ENCODE measurements at places on chromosomes 1 and 21.

DNA sequence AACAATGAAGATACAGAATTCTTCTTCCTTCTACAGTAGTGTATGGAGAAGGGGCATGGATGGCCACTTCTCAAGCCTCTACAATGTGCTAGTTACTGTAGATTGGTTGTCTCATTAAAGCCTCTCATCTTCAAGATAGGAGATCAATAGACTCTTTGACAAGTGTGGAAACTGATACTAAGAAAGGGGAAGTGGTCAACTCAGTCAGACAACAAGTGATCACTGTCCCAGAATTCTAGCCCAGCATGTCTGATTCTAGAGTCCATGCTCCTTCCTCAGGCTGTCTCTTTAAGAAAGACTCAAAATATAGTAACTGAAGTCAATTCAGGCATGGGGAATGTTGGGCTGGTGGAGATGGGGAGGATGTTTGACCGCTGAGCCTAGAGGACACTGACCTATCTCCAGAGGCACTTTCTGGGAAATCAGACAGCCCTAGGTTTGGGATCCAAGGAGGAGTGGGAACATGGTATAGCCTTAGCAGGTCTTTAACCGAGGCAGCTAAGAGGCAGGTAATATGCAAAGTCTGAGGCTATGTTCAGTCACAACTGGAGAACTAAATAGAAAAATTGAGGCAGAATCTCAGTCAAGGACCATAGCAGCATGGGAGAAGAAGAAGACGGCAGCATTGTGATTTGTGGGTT is 39.3 kb upstream of the EYA3 start:
- no peak for DNase-seq

DNA sequence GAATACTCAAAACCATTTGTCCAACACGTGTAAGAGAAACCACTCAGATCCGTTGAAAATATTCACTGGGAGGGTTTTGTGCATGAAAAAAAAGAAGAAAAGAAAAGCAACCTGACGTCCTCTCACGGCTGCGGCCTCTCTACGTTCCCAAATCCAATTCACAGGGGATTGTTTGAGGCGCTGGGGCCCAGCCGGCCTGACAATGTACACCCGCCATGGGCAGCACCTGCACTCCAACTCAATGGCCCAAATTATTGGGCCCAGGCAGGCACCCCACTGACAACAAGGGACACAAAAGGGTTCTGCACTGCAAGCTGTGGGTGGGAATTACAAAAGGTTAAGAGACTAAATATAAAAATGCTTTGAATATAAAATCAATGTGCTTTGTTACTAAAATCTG is 41.5 kb downstream of the MORN1 start:
- no peak for DNase-seq

DNA sequence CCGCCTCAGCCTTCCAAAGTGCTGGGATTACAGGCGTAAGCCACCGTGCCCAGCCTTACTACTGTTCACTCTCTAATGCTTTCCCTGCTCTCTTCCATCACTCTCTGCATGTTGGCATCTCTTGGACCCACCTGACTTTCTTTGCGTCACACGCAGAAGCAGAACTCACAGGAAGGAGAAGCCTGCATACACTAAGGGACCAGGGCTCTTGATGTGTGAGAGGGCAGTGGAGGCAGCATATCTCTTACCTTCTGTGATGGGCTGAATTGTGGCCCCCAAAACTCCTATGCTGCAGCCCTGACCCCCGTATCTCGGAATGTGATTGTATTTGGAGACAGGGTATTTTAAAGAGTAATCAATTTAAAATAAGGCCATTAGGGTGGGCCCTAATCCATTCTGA is 26.7 kb upstream of the SLAMF9 start:
- no peak for DNase-seq

DNA sequence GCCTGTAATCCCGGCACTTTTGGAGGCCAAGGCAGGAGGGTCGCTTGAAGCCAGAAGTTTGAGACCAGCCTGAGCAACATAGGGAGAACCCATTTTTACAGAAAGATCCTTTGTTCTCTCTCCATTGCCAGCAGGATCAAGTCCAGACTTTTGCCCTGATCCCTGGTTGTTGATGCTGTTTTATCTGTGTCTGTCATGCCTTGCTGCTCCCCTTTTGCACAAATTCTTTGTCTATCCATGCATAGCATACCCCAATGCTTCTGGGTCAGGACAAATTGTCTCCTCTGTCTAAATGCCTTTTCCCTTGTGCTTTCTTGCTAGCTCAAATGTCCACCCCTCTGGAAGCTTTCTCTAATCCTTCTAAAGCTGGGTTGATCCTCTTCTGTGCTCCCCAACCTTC is 25.3 kb upstream of the FAAH start:
- DNase-seq = no peak

GRCh38 chr1:150696162-150696561 is 792 bp downstream of the GOLPH3L start:
- no peak for DNase-seq

- DNase-seq = no peak
These were observed 137.7 kb downstream of the RUNX1 start for GRCh38 chr21:34911360-34911759.

- no peak for DNase-seq
These were observed 29.3 kb downstream of the RRP1 start for GRCh38 chr21:43818685-43819084.

GRCh38 chr1:36258960-36259344 is 34.7 kb downstream of the THRAP3 start:
- no peak for DNase-seq

DNA sequence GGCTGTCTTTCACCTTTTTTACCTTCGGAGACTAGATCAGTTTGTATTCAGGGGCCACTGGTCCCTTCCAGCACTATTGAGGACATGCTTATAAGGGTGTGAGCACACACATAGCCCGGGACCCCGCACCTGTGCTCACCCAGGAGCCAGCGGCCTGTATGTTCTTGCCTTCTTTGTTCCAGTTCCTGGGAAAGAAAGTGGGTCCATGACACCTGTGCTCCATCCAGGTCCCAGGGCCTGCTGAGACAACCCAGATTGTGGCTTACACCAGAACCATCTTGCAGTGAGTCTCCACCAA is 207.8 kb downstream of the TOMM20 start:
- DNase-seq = no peak

DNA sequence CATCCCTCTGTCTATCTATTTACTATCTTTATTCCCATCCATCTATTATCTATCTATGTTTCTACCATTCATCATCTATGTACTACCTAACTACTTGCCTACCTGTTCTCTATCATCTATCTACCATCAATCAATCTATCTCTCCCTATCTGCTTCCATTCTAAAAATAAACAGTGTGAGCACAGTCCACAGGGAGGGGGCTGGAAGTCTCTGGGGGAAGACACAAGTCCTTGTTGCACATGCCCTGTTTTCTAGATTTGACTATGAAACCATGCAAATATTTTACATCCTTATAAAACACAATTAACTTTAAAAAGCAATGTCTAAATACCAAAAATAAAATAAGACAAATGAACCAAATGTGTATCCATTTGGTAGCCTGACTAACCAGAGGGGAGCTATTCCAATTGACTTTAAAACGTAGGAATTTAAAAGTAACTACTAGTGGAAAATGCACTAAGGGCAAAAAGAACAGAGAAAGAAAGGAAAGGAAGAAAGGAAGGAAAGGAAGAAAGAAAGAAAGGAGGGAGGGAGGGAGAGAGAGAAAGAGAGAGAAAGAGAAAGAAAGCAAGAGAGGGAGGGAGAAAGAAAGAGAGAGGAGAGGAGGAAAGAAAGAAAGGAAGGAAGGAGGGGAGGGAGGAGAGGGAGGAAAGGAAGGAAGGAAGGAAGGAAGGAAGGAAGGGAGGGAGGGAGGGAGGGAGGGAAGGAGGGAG is 13.6 kb upstream of the RIPK4 start:
- no peak for DNase-seq

DNA sequence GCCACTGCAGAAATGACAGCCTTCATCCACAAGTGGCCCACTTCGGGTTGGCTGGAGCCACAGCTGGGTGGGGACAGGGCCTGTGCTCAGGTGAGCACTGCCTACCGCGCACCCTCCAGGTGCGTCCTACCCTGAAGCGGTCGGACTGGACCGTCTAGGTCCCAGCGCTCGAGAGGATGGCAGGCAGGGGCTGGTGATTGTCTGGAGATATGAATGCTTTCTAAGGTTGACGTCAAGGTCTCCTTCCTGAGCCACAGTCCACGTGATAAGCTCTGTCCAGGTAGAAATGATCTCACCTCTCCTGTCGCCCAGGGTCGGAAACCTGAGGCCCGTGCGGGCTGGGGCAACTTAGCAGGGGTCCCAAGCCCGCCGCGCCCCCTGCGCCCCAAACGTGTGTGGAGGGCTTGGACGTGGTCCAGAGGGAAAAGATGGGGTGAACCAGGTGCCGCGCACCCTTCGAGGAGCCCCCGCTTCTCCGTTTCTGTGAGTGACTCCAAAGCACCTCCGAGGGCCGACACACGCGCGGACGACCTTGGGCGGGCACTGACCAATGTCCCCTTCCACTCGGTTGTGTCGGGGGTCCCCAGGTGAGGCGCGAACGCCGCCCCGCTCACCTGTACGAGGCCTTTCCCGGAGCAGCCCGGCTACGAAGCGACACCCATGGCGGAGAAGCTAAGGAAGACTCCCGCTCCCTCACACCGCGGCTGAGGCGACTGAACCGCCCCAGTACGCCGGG is 853 bp upstream of the DOP1B start:
- DNase-seq = peak; percentile 64

DNA sequence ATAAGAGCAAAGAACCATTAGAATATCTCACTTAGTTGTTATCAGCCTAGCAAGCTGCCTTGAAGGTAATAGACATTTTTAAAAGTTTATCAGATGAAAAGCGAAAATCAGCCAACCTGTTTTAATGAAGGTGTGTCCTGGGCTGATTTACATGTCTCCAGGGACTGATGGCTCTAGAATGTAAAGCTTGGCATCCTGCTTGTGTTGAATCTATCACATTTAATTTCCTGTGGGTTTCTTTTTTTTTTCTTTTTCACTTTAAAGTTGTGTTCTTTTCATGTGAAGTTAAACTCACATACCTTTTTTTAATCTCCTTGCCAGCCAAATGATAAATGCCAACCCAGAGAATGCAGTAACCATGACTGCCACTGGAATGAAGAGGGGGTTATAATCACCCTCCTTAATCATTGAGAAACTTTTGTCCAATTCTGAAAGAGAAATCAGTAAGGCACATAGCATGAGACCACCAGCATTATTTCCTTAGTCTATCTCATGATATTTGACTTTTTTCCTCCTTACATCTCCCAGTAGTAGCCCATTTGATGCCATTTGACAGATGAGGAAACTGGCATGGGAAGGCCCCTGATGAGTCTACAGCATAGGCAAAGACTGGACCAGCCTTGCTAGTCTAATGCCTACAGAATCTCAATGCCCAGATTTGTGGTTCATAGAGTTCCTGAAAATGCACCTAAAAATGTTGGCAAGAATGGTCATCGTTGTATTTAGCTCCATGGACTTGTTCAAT is 10.0 kb downstream of the SELL start:
- DNase-seq = no peak

GRCh38 chr1:168792142-168792541 is 63.1 kb upstream of the DPT start:
- DNase-seq = no peak

- no peak for DNase-seq
These were observed 84.2 kb downstream of the NDUFS5 start for GRCh38 chr1:39110325-39110851.

DNA sequence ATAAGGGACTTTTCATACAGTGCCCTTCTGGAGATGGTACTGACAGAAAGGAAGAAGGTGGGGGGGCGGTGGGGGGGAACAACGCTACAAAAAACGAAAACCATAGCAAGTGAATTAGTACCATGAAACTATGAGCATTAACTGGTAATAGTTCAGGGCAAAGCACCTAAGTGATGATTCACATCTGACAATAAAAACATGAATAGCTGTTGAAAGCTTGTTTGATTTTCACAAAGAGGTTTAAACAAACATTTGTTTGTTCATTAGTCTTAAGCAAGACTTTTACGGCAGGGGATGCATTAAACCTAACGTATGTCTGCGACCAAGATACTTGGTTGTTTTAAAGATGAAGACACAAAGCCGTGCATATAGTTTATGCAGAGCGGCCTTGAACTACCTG is 177.5 kb downstream of the LMO4 start:
- no peak for DNase-seq

DNA sequence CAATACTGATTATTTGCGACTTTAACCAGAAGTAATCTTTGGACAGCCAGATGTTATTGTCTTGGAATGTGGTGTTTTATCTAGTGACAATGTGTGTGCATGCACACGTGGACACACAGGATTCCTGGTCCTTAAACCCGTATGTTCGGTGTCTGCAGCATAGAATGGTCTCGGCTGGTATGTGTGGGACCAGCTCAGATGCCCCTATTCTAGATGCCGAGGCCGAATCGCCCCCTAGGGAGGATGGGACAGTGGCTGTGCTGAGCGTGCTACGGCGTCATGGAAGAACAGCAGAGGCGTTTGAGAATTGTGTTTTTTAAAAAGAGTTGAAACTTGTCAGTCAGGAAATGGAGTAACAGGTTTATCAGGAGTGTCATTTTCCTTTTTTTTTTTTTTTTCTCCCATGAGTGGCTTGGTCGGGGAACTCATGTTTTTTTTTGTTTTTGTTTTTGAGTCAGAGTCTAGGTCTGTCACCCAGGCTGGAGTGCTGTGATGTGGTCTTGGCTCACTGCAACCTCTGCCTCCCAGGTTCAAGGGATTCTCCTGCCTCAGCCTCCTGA is 30.1 kb downstream of the SKI start:
- no peak for DNase-seq

DNA sequence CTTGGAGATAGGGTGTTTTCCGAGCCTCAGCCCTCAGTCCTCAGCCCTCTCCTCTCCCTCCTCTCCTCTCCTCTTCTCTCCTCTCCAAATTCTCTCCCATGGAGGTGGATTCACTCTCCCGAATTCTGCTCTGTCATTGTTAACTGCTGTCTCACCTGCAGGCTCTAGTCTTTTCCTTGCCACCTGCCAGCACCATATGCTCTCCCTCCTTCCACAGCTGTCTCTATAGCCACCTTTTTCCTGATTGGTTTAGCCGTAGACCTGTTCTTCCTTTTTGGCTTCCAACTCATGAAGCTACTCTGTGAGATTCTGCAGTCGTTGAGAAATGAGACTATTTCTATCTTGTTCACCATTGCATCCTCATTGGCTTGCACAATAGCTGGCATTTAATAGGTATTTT is 19.7 kb downstream of the COG2 start:
- no peak for DNase-seq

DNA sequence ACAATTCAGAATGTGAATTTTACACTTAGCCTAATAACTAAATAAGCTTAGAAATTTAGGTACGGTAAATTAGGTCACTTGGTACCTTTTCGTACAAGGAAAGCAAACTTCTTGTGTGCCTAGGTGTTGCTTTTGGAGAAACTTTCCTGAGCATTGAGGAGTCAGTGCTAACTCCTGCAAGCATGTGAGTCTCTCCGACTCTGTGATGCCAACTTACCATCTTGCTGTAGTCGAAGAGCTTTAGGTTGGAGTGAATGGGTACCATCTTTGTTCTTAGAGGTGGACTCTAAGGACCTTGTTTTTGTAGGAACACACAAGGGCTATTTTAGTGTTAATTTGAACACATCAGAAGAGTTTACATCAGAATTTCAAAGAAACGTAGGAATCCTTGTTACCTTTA is 688.9 kb downstream of the USP25 start:
- no peak for DNase-seq

GRCh38 chr1:195373856-195374255 is 1234.4 kb downstream of the KCNT2 start:
- DNase-seq = no peak

GRCh38 chr1:26276432-26276838 is 3.5 kb upstream of the SH3BGRL3 start:
- DNase-seq = peak; percentile 58

GRCh38 chr1:147272042-147272441 is 29.6 kb downstream of the CHD1L start:
- DNase-seq = no peak

- no peak for DNase-seq
These were observed 88.5 kb upstream of the TLR5 start for GRCh38 chr1:223231581-223231980.

- no peak for DNase-seq
These were observed 120.9 kb upstream of the KIAA1614 start for GRCh38 chr1:180791806-180792205.
